Tibial nerve (tissue), 4 donors: ENCODE measurements at places on chromosomes 2 and 18. TPM values are rescaled to one million over a fixed set of nuclear protein-coding genes. Genes with fewer than 3 reads are reported as not detected.
A peak's percentile ranks its signal among the peaks of the same experiment; 100 is the strongest.

The ANKZF1 gene
- 84.5 TPM for total RNA-seq

The KCNG2 gene
- total RNA-seq: not detected

DNA sequence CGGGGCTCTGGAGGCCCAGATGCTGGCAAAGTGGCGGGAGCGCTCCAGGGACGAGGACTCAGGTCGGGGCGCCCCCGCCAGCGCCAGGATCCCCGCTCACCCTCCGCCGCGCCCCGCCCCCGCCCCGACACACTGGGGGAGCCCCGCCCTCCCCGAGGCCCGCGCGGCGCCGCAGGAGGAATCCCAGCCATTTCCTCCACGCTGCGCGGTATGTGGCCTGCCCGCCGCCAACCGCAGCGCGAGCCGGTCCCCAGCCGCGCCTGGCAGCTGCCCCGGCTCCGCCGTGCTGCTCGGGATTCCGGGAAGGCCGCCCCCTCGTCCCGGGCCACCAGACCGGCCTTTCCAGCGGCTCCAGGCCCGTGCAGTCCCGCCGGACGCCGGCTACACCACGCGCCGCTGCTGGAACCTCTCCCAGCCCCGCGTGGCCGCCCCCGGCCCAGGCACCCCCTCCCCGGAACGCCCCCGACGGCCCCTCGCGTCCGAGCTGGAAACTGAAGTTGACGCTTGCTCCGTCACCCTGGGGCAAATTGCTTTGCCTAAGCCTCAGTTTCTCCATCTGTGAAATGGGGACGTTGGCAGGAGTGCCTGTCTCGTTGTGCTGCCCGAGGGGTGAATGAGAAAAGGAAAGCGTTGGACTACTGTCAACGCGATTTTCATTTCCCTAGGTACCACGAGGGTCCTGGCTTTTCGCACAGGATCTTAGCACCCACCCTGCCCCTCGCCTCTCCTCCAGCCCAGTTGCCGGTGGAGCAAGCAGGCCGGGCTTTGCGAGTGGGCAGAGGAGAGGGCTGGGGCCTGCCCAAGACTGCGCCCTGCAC lies 53.6 kb downstream of the PKDCC start:
- H3K27me3 ChIP-seq: no peaks in the 10 kb centered on the region
- no peak for DNase-seq
- no peaks in the 10 kb centered on the region for H3K36me3 ChIP-seq
- peak overlapping the region; percentile 41 for H3K4me3 ChIP-seq

The LIMS4 gene
- total RNA-seq: 7.3 TPM

- no peaks in the 10 kb centered on the region for H3K27me3 ChIP-seq
- H3K36me3 ChIP-seq: no peaks in the 10 kb centered on the region
- peak; percentile 3 for DNase-seq
These were observed 269.3 kb downstream of the GLI2 start for GRCh38 chr2:121004950-121005349.

DNA sequence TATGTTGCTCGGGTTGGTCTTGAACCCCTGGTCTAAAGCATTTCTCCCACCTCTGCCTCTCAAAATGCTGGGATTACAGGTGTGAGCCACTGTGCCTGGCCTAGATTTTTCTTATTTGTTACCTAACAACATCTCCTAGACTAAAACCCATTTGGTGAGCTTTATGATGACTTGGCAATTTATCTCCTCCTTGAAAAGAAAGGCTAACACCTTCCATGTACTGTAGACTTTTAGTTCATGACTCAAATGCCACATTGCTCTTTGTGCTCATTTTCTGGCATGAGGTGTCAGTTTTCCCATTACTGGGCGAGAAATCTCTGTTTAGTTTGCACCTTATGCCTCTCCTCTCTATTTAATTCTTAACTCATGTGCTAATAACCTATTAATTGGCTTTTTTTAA lies 12.3 kb upstream of the SERPINB5 start:
- H3K36me3 ChIP-seq: no peaks in the 10 kb centered on the region
- no peaks in the 10 kb centered on the region for H3K27me3 ChIP-seq
- H3K4me3 ChIP-seq: no peak overlapping the region
- no peaks in the 10 kb centered on the region for H3K4me1 ChIP-seq
- H3K27ac ChIP-seq: no peak overlapping the region
- DNase-seq: no peak

The LONRF2 gene
- total RNA-seq: 13.1 TPM

DNA sequence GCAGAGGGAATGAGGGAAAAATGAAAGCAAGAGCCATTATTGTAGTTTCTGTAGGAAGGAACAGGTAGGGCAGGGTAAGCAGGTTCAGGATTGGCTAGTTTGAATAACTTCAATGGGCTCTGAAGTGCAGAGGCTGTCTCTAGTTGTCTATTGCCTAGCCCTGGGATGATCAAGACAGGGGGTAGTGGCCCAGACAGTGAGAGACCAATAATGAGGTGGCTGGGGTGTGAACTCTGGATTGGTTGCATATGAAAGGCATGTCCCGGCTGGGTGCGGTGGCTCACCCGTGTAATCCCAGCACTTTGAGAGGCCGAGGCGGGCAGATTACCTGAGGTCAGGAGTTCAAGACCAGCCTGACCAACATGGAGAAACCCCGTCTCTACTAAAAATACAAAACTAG lies 67.5 kb upstream of the SLC38A11 start:
- H3K4me3 ChIP-seq: no peak overlapping the region
- no peaks in the 10 kb centered on the region for H3K27me3 ChIP-seq
- DNase-seq: no peak
- H3K27ac ChIP-seq: no peak overlapping the region
- H3K36me3 ChIP-seq: no peaks in the 10 kb centered on the region
